CD4-positive, alpha-beta T cell treated with Interleukin-12 subunit alpha and Interleukin-12 subunit beta, for 1 hour (primary cell): ENCODE measurements at places on chromosomes 4 and X.

GRCh38 chr4:5719350-5720055 is 8.5 kb downstream of the EVC start:
- no peak for DNase-seq

DNA sequence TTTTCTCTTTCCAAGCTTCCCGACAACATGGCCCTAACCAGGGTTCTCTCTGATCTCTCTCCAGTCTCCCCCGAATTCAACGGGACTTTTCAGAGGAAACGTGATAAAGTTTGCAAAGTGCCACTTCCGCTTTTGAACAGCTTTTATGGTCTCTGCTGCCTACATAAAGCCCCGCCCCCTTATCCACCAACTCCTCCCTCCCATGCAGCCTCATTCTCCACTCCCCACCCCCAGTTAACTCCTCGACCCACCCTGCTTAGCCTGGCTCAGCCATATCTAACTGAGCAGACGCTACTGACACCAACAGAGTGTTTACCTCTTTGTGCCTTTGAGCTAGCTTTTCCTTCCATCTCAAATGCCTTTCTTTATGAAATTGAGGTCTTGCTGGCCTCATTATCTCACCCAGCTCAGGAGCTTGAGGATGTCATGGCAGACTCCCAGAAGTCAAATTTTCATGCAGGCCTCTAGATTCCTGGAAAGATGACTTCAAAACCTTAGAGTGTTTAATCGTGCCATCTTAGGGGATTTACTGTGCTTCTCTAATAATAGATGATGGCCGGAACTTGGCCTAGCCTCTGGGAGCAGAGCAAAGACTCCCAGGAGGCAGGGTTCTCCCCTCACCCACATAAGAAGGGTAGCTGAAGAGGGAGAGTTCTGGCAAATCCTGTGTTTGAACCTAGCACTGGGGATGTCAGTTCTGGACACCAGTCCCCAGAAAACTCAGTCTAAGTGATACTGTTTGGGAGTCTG is 606.0 kb downstream of the BCOR start:
- DNase-seq = peak; percentile 65

DNA sequence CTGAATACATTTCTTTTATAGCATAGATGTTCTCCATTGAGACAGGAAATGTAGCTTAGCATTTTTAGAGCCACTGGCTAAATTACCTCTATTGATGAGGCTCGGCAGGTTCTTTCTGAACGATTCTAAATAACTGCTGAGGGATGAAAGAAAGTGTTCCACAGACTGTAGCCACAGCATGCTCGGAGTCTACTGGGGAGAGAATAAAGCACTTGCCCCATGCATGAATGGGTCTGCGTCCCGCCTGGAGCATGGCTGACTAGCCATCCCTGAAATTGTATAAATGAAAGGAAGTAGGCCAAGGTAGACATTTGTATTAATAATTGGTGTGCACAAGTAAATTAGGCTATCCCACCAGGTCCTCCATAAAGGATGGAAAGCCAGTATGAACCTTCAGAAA is 269.8 kb downstream of the COL25A1 start:
- no peak for DNase-seq

DNA sequence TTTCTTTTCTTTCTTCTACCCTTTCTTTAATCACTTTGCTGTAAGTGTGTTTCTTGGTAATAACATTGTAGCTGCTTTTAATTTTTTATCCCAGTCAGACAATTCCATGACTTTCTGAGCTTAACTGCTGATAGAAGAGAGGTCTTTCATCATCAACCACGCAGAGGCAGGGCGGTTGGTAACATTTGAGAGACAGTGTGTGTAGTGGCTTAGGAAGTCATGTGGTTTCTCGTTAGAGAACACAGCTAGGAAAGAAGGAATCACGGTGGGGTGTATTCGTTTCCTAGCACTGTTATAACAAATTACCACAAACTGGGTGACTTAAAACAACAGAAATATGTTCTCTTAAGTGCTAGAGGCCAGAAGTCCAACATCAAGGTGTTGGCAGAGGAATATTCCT is 11.5 kb downstream of the PRPS2 start:
- no peak for DNase-seq

GRCh38 chr4:16310606-16311005 is 84.3 kb upstream of the TAPT1 start:
- DNase-seq = no peak

GRCh38 chr4:42149004-42149403 is 3.5 kb downstream of the BEND4 start:
- no peak for DNase-seq

DNA sequence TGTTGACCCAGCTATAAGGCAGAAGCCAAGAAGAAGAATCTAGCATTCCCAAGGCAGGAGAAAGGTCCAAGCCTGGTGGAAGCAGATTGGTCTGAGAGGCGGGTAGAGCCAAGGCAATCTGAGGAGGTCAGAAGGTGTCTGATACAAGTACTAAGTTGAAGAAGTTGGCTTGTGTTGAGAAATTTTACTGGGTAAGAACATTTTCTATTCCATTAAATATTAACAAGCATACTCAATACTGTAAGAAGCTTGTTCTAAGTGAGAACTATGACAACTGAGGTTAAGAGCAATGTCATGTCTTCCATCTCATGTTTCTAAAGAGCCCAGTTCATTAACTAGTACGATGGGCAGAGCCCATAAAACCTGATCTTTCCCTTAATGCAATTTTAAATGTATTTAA is 75.0 kb downstream of the FAM13A start:
- no peak for DNase-seq

DNA sequence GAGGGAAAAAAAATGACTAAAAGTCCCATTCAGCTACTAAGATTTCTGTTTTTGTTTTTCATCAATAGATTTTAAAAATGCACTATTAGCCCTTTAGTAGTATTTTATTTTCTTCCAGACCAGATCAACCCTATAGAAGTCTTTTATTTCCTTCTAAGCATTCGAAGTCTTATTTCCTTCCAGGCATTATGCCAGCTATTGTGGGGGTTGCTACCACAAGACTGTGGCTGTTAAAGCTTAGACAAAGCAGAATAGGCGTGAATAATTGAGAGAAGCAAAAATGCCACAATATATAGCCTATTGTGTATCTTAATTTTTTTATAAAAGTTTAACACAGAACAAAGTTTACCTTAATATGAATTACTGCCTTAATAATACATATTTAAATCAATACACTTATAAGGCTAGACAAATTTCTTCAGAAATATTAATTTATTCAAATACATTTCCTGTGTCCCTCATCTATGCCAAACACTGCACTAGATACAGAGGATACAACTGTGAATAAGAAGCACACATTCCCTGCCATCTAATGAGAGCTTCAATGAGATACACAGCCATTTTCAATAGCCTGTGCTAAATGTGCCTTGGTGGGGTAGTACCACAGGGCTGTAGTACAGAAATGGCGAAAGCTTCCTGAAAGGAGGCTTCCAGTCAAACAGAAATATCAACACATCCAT is 33.1 kb downstream of the SLC10A7 start:
- DNase-seq = peak; percentile 14

GRCh38 chrX:39453889-39454621 is 643.7 kb downstream of the BCOR start:
- no peak for DNase-seq

DNA sequence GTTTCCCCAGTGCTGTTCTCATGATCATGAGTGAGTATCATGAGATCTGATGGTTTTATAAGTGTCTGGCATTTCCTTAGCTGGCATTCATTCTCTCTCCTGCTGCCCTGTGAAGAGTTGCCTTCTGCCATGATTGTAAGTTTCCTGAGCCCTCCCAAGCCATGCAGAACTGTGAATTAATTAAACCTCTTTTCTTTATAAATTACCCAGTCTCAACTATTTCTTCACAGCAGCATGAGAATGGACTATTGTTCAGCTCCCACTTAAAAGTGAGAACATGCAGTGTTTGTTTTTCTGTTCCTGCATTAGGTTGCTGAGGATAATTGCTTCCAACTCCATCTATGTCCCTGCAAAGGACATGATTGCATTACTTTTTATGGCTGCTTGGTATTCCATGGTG is 311.7 kb upstream of the CTSO start:
- DNase-seq = no peak

DNA sequence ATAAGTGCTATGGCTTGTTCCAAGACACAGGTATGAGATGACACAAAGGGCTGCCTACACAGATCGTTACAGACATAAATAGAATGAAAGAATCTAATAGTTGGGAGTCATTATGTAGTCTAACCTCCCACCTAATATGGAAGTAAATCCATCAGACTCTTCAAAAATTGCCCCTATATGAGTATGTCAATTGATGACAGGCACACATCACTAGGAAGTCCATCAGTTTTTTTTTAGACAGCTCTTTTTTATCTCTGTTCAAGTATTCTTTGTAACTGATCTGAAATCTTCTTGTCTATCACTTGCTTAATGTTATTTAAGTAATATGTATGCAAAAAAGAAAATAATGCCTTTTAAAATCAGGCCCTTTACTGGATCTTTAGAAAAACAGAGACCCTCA is 191.6 kb downstream of the UBE2NL start:
- DNase-seq = no peak

DNA sequence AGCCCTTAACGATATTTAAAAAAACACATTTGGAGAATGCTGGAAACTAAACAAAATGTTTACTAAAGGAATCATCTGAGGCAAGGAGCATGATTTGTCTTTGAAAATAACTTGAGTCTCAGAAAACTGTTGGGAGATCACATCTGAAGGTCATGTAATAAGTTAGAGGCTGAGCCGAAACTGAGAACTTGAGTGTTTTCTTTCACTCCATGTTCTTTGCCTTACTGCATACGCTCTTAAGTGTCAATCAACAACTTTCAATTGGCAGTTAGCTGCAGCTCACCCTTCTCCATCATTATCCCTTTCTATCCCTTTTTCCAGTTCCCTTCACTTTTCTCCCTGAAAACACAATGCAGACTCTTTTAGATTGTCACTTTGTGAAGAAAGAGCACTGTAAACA is 216.2 kb downstream of the ADGRA3 start:
- DNase-seq = no peak

DNA sequence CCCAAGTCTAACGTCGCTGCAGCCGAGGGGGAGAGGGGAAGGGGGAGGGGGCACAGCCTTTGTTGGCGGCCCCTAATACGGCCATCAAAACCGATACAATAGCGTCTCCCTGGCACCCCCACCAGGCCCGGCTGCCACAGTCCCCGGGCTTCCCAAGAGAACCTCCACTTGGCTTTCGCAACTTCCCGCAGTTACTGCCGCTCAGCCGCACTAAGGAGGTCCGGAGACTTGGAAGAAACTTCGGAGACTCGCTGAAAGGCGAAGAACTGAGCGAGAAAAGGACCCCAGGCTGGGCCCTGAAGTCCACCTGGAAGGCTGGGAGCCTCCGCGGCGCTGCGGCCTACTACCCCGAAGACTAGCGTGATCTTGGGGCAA is 2.8 kb downstream of the NKX6-1 start:
- no peak for DNase-seq

DNA sequence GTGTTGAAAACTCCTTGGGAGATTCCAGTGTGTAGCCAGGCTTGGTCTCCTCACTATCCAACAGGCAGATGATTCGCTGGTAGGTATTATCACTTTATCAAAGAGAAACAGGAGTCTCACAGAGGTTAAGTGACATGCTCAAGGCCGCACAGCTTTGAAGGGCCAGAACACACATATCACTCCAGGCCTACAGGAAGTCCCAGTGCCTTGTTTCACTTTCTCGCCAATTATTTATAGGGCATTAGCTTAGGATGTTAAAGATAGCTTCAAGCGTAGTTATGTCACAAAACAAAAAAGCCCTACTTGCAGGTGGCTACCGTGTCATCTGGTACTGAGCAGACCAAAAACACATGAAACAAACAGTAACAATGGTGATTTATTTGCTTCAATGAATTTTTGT is 13.2 kb downstream of the ATP8A1 start:
- peak; percentile 19 for DNase-seq

DNA sequence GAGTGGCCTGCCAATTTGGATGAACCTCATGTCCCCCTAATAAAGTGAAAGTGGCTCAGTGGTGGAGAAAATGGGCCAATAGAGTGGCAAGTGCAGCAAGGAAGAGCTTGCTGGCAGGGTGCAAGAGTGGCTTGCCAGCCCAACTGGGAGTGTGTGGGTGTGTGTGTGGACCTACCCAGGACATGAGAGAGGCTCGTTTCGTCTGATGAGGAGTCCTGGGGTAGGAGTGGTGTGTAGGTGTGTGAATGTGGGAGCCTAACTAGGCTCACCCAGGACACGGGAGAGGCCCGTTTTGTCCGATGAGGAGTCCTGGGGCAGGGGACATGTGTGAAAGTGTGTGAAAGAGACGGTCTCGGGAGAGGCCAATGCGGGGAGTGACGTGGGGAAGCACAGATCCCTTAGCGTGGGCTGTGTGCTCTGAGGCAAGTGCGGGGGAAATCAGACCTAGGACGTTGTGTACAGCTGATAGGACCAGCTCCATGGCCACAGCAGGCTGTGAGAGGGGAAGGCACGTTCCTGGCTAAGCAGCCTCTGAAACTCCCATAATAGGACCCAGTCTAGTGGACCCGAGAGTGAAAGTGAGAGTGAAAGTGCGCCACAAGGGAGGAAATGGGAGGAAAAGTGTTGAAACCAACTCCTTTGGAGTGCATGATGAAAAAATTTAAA is 5.3 kb downstream of the GAGE10 start:
- DNase-seq = peak; percentile 41
